Stimulated activated effector memory CD8-positive, alpha-beta T cell treated with anti-CD3 and anti-CD28 coated beads, Interleukin-12 subunit alpha, Interleukin-12 subunit beta, amount 100 ng/mL, for 72 hours (primary cell): ENCODE measurements at places on chromosomes 7 and 10.

GRCh38 chr10:103278862-103279298, 1.9 kb downstream of the INA start:
- no peak for DNase-seq

DNA sequence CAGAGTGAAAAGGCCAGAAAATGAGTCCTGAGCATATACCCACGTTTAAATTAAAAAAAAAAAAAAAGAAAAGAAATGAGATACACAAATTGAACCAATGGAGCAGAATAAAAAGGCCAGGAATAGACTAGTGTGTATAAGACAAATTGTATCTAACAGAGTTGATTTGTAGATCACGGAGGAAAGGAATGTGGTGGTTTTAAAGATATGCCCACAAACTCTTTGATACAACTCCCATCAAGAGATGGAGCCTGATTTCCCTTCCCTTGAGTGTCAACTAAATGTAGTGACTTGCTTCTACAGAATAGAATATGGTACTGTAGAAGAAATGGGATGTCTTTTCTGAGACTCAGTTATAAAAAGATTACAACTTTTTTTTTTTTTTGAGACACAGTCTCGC, 10.4 kb downstream of the SYPL1 start:
- DNase-seq, result no peak

DNA sequence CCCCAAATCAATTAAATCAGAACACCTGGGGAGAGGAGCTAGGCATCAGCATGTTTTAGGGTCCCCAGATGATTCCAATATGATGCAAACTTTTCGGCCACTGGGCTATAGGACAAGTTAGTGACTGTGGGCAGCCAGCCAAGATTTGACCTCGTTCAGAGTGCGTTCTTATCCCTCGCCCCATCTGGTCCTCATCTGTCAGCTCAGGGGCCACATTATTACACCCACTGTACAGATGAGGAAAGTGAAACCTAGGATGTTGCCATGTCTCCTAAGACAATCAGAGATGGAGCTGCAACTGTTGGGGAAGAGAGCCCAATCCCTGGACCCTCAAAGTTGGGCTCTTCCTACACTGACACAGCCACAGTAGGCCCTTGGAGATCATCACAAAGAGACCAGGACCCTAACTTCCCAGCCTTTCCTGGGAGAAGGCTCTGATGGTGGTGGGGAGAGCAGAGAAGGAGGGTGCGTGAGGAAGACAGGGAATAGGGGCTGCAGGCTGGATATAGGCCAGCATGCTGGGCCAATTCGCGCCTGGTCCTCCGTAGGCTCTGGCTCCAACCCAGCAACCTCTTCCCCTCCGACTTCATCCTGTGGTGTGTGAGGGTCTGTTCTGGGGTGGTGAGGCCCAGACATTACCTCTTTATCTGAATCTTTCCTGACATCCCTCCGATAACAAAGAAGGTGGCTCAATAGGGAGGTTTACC, 109.4 kb upstream of the ZMIZ1 start:
- no peak for DNase-seq

DNA sequence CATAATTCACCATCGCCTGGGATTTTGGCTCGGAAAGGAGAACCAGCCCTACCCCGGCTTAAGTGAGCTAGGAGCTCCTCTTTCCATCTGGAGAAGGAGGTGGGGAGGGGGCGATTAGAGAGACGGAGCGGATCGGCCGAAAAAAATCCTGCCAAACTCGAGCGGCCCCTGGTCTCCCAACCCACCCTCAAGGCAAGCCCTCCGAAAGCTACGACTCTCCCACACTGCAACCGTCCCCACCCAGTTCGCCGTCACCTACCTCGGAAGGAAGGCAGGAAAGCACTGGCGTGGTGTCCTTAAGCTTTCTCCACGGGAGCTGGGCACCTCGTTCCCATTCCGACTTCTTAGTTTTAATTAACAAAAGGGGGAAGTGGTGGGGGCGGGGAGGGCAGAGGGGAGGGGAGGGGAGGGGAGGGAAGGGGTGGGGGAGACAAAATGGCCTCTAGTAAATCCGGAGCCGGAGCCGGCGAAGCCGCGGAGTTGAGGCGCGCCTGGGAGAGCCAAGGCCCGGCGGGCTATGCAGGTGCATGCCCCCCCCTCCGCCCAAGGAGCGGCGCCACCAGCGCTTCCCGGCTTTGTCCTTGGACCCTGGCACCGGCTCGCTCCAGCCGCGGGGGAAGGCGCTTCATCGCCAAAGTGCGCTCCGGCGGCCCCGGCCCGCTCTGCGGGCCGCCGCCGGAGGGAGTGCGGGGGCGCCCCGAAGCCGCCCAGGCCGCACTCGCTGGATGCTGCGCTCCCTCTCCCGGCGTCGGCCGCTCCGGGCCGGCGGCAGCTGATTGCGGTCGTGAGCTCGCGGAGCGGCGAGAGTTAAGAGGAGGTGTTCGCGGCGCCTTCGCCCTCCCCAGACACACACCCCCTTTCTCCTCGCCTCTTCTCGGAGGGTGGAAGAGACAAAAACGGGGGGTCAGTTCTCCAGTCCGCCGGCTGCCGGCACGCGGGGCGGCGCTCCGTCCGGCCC, at the start of gene LRRC4:
TSS of gene LRRC4 (minus strand) at position 784 of the 958 bp plus-strand sequence. CDS start 797 bp downstream, outside the sequence.
- peak; percentile 55 for DNase-seq

DNA sequence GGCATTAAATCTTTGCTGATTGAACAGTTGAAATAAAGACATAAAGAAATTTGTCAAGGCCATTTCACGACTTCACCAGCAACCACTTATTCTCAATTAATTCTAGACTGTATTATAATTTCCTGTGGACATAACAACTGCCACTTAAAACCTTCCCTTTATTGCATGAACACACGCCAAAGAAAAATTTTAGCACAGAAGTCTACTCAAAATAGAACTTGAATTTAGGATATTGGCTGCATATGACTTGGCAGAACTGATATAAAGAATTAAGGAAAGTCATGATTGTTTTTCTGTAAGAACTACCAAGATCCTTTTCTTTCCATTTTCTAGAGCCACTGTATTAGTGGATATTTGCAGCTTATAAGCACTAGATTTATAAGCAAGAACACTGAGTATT, 226.5 kb upstream of the AKR1E2 start:
- no peak for DNase-seq

DNA sequence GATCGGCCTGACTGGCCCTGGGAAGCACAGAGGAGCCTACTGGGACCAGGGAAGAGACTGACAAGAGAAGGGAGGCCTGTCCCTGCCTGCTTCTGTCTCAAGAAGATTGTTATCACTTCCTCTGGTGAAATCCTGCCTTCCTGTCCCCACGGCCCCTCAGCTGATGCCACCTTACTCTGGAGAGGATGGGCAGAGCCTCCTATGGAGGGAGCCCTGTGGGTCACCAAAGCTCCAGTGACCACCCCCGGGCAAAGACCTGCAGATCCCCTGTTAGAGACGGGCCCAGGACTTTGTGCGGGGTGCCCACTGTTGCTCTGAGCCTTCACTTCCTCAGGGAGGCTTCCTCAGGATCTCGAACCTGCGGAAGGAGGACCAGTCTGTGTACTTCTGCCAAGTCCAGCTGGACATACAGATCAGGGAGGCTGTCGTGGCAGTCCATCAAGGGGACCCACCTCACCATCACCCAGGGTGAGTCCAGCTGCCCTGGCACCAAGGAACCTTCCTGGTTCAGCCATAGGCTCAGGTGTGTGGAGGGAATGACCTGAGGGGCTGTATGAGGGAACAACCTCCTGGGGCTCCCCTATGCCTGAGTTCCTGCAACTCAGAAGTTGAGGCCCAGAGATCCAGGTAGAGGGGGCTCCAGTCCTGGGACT, 1.4 kb upstream of the PILRB start:
- no peak for DNase-seq

- DNase-seq, result no peak
Measured at GRCh38 chr7:156172638-156173037, 360.4 kb upstream of the SHH start.

GRCh38 chr7:103574576-103574975, 128.6 kb upstream of the SLC26A5 start:
- DNase-seq, result no peak

DNA sequence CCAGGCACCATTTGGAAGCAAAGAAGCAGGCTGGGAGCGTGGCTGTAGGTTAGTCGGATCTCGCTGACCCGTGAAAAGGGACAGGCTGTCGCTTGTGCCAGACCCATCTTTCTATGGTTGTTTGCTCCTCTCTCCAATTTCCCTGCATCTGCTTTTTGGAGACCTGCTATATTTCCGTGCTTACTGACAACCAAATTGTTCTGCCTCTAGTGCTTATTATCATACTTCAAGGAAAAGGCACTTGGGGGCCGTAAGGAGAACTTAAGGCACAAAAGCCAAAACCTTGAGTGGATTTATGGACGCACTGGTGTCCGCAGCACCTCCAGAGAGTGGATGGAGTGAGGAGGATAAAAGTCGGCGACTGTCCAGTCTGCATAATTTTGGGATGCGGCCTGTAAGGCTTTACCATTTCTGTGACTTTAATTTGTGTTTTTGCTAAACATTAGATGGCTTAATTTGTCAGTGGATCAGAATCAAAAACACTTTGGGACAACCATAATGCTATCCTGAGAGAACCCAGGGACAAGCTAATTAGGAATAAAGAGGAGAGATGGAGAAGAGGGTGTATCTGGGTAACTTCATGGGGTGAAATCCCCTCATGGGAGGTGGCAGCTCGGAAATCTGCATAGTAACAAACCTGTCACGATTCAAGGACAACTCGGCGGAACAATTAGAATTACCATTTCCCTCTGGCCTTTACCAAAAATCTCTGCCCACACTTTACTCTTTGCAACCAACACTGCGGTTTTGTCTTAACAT, 206.7 kb downstream of the HDAC9 start:
- DNase-seq, result no peak

DNA sequence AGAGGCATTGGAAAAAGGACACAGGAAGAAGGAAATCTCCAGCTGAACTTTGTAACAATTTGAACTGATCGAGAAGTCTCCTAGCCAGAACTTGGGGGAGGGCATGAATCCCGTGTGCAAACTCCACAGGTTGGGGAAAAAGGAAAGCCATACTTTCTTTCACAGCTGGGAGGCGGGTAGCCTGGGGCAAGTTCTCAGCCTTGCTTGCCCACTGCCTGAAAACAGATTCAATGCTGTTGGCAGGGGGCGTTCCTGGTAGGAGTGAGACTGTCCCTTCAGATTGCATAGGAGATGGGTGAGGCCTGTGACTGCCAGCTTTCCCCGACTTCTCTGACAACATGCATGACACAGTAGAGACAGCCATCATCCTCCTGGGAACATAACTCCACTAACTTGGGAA, 289.1 kb upstream of the PHF14 start:
- no peak for DNase-seq

- no peak for DNase-seq
Measured at GRCh38 chr7:139075871-139076686, 33.4 kb downstream of the ZC3HAV1 start.

DNA sequence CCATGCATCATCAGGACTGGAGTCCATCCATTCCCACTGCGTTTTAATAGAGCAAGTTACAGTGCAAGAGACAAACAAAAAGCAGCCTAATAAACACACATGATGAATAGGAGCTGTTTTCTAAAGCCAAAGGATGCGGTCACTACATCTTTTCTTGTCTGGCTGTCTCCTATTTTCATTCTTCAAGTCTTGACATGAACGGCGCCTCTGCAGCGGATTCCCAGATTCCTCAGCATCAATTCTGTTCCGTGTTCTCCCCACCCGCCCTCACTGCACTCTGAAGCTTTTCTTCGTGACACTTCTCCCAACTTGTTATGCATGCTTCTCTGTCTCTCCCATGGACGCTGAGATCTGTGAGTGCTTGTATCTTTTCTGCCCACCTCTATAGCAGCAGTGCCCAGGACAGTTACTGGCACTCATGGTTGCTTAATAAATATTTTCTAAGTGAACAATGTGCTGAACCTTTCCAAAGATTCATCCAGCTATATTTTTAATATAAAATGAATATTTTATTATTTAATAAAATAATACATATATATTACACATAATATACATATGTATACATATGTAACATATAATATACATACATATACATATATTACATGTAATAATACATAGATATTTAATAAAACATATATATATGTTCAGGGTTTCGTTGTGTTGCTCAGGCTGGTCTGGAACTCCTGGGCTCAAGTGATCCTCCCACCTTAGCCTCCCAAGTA, 242.9 kb downstream of the ABCA13 start:
- no peak for DNase-seq

DNA sequence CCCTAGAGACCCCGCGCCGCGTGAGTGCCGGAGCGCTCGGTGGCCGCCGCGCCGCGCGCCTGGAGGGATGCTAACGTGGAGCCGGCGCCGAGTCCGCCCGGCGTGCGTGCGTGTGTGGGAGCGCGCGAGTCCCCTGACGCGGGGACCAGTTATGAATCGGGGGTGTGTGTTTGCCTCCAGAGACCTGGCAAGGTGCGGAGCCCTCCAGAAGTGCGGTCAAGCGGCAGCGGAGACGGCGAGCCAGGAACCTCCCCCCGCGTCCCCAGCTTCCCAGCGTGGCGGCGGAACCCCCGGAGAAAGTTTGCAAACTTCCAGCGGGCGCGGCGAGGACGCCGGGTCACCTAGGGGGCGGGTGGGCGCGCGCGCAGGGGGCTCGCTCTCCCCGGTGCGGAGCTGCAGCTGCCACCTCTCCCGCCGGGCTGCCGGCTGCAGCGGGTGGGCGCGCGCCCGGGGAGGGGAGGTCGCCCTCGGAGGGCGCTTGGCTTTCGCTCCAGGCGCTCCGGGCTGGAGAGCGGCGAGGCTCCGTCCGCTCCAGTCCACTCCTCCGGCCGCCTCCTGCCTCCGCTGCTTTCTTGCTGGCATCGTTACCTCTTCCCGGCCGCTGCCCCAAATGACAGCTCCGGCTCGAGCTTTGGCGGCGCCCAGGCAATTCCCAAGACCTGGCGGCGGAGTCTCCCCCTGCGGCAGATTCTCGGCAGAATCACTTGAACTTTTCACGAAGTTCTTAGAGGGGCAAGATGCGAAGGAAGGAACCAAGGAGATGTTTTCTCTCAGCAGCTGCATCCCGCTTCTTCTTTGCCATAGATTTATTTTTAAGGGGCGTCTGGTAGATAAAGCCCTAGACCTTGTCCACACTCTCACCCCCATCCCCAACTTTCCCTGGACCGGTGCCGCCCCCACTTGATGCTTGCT, 2.3 kb upstream of the CREB5 start:
- DNase-seq, result no peak

DNA sequence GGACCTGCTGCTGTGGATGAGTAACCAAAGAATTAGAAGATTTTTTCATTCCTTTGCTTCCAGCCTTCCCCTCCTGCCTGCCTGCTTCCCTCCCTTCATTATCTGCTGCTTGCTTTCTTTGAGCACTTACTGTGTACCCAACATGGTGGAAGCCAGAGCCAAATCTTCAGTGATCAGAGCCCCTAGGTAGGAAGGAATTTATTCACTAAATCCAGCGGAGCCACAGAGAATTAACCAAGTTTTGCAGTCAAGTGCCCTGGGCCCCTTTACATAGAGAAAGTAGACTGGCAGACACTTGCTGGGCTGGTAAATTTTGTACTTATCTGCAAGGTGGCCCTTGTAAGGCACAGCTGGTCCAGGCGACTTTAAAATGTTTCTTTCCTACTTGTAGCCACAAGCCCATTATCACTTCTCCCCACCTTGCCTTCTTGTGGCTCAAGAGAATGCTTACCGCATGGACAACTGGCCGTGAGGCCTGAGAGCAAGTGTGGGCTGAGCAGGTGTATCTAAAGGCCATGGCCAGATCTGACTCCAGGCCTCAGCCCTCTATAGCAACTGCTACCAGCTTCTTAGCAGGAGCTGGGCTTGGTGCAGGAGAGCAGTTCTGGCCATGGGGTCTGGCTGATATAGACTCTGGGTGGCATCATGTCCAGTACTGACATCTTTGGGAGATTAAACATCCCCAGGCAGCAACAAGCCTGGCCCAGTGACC, 11.1 kb downstream of the UNC5B start:
- DNase-seq, result no peak

- no peak for DNase-seq
Measured at GRCh38 chr7:100817097-100817496, 10.2 kb downstream of the EPHB4 start.
